ENCODE measurements at places on chromosomes 3 and 15.
A peak's percentile ranks its signal among the peaks of the same experiment; 100 is the strongest.

GRCh38 chr15:92614301-92614700, 41.3 kb downstream of the FAM174B start:
- DNase-seq, result no peak

- DNase-seq, result peak; percentile 28
These were observed 592.5 kb downstream of the MECOM start for GRCh38 chr3:169071003-169071402.

GRCh38 chr15:79978655-79979514, 7.9 kb upstream of the BCL2A1 start:
- peak; percentile 67 for DNase-seq

- DNase-seq, result peak; percentile 57
These were observed 71.8 kb upstream of the NDUFB4 start for GRCh38 chr3:120524171-120524923.

DNA sequence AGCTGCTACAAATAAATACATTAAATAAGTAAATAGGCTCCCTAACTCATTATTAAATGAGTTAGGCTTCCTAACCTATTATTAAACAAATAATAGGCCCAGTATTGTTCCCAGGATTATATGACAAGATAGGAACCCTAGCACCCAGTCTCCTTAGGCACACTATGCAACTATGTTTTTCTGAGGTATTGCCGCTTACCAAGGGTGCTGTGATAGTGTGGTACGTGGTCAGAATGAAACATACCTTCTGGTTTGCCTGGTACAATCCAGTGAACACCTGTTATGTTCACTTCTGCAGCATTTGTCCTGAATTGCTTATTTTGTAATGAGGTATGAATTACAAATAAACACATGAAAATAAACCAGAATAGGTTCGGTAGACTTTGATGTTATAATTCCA, 375.6 kb upstream of the GBE1 start:
- no peak for DNase-seq

GRCh38 chr3:14172496-14172895, 5.9 kb downstream of the XPC start:
- DNase-seq, result no peak

DNA sequence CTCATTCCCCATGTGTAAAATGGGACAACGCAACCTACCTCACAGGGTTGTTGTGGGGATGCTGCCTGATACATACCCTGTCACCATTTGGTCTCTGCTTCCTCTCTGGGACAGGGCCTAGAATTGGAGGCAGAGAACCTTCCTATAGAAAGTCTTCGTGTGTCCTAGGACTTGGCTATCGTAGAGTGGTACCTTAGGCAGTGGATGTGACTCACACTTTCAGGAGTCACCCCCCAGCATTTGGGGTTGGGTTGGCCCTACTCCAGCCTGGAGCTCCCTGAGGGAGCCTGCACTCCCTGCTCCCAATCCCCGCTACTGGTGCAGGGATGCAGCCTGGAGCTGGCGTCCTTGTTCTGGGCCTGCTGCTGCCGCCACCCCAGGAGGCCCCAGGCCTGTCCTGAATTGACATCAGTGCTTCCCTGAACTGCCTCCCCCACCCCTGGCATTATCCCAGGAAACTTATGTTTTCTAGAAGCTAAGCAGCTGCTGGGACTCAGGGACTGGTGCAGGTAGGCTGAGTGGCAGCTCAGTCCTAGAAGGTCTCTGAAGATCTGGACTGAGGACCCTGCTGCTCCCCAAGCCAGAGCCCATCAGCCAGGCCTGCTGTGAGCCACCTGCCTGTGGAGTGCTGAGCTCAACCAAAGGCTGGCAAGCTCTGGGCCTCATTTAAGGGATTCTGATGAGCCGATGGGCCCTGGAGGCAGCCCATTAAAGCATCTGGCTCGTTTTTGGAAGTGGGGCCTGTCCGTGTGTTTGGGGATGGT, 9.9 kb downstream of the C15orf39 start:
- DNase-seq, result peak; percentile 18

- DNase-seq, result no peak
These were observed 1.6 kb downstream of the TATDN2 start for GRCh38 chr3:10249833-10250232.

DNA sequence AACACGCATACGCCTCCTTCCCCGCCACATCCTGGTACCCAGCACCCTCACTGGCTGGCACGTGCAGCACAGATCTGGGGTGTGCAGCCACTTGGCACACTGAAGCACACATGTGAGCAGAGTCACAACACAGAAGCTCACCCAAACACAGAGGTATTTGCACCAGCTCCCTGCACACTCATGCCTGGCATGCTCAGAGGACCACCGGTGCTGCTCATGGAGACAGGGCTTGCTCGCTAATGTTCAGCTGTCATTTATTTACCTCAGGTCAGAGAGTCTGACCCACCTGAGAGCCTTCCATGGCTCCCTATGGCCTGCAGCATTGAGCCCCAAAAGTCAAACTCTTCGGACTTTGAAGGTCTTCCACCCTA, 70.4 kb downstream of the ADAMTS7 start:
- no peak for DNase-seq

DNA sequence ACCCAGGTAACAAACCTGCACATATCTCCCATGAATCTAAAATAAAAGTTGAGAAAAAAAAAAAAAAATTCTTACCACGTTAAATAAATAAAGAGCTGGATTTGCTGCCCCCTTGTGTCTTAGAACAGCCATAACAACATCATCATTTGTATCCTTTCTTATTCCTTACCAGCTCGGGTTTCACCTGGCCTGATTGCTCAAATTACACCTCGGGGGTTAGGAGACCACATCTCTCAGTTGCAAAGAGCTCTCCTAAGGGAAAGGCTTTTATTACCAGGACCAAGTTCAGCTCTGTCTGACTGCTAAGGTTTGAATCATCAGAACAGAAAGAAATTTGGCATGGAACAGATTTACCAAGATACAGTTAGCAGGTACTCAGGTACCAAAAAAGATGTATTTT, 25.8 kb upstream of the RPL39L start:
- peak; percentile 62 for DNase-seq

GRCh38 chr3:37635251-37635650, 226.4 kb upstream of the CTDSPL start:
- DNase-seq, result no peak

GRCh38 chr3:126474498-126475412, 936 bp downstream of the ZXDC start:
- no peak for DNase-seq

GRCh38 chr15:49855917-49856637, 235.2 kb downstream of the DTWD1 start:
- DNase-seq, result peak; percentile 99

DNA sequence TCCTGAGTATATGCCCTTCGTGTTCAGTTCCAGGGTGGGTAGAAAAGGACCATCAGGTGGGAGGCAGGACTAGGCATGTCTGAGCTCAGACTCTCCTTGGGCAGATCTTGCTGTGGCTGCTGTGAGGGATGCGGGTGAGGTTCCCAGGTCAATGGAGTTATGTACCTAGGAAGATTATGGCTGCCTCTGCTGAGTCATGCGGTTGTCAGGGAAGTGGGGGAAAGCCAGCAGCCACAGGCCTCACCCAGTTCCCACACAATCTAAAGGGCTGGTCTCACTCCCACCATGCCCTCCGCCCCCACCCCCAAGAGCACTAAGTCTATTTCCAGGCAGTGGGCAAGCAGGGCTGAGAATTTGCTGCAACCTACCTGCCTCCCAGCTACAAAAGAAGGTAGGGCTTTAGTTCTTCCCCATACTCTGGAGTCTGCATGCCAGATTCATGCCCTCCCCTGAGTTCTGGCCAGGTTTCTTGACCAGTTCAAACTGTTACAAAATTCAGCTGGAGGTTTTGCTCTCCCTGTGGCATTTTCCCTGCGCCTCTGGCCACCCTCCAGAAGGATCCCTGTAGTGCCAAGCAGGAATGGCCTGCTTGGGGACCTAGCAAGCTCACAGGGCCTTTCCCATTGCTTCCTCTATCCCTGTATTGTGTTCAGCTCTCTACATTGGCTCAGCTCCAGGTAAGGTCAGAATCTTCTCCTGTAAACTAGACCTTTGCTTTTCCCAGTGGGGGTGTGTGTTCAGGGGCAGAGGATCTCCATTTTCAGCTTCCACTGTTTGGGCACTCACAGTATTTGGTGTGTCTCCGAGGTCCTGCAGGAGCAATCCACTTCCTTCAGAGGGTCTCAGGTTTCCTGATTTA, 12.7 kb upstream of the TMCO5A start:
- DNase-seq, result no peak

GRCh38 chr3:31962801-31963205, 18.3 kb downstream of the OSBPL10 start:
- DNase-seq, result no peak

DNA sequence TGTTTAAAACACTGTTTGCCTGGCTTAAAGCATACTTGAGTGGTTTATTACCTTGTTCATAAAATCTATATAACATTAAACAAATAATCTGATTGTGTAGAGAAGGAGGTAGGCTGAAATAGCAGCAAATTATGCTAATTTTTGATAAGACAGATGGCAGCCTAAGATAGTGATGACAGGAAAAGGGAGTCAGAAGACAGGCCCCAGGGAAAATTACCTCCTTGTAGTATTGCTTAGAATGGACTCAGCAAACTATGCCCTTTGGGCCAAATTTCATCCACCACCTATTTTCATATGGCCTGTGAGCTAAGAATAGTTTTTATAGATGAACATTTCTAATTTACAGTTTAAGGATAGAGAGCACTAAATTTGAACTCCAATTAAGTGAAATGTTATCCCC, 37.8 kb downstream of the CHD2 start:
- no peak for DNase-seq

GRCh38 chr3:95627293-95627692, 1187.1 kb upstream of the EPHA6 start:
- no peak for DNase-seq

DNA sequence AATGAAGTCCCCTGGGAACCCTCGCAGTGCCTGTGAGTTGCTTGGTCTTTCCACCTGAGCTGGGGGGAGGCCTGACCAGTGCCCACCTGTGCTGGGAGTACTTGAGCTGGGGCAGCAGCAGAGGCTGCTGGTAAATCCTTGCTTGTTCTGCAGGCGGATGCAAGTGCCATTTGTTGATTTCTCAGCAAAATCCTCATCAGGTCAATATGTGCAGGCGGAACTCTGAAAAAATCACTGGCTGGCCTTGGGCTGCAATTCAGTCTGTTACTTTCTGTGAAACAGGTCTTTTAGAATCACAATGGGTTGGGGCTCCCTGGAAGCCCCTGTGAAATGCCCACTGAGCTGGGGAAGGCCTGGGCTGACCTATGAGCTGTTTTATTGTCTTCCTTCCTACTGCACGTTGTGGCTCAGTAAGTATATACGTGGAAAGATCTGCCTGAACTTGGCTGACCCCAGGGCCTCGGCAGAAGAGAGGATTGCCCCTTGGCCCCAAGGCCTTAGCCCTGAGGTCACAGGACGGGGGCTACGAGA, 182.0 kb upstream of the RGMA start:
- DNase-seq, result no peak

GRCh38 chr3:107217172-107217571, 160.1 kb upstream of the CCDC54 start:
- DNase-seq, result peak; percentile 87

- no peak for DNase-seq
These were observed 97.9 kb upstream of the NANOGP8 start for GRCh38 chr15:35182841-35183479.

GRCh38 chr3:70000028-70000410, 486 bp downstream of the SAMMSON start:
- DNase-seq, result no peak

GRCh38 chr15:57727031-57727430, 20.5 kb downstream of the POLR2M start:
- no peak for DNase-seq
